Glomerular endothelial cell (primary cell): ENCODE measurements at places on chromosomes 1 and 21.
A peak's percentile ranks its signal among the peaks of the same experiment; 100 is the strongest.

DNA sequence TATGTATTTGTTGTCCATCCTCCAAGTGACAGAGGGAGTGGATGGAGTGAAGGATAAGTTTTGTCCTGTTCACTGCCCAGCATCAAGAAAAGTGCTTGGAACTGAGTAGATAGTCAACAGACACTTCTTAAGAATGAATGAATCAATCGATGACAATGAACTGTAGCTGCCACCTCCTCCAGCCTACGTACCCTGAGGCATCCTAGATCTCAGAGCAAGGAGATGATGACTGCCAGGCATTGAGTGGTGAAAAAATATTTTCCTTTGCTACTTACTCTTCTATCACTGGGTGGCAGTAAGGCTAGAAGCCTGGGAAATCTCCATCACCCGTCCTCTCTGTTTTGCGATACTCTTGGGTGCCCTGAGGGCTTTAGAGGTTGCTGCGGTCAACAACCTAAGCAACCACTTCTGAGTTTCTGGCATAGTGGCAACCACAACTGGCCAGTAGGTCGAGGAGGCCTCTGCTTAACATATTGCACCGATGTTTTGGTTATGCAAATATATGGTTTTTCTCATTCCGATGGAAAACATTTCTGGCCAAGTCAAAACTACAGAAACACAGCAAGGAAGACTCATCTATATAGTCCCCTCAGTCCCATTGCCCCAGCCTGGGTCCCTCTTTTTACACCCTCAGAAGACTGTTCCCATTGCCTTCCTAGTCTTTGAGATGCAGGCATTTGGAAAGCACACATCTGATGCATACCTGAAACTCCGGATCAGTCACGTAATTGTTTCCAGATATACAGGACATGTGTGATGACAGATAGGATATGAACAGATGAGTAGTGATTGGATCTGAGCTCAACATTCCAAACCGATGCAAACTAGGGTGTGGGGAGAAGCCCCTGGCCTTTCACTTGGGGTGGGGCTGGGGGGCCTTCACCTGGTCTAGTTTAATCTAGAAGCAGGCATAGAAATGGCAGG lies 136.8 kb downstream of the RUNX1 start:
- DNase-seq, result no peak

- no peak for DNase-seq
Measured at GRCh38 chr1:62781841-62782543, 1.9 kb upstream of the ATG4C start.

- DNase-seq, result no peak
Measured at GRCh38 chr1:99749504-99750347, 16.7 kb downstream of the FRRS1 start.

DNA sequence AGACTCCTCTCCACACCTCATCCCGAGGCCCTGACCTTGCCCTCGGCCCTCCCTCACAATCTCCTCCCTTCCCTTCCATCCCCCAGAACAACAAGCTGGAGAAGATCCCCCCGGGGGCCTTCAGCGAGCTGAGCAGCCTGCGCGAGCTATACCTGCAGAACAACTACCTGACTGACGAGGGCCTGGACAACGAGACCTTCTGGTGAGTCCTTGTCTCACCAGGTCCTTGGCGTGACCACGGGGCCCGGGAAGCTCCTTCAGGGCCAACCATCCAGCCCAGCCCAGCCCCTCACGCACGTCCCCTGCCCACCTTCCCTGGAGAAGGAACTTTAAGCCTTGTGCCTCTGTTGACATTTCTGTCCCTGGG lies 15.6 kb downstream of the PODN start:
- no peak for DNase-seq

- DNase-seq, result no peak
Measured at GRCh38 chr21:37393786-37394185, 27.2 kb downstream of the DYRK1A start.

DNA sequence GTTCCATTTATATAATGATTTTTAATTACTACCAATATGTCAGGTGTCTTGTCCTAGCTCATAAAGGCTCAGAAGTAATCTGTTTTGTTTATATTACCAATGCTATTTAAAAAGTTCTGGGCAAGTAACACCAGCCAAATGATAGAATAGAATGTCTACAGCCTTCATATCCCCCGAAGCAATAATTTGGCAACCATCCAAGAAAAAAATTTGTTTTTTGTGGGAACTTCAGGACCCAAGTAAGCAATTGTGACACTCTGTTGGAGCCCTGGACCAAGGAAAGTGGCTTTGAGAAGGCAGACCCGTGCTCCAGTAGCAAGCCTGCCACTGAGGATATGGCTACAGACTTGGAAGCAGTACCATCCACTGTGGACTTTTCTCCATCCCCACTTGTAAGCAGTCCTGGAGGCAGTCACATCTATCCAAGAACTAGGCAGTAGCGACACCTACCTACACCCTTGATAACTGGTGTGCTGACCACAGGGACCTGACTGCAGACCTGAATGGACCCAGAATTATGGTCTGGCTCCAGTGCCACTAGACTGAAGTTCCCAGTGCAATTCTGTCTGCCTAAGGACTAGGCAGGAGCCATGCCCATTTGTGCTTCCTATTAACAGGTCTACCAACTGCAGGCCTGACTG lies 870.7 kb upstream of the ADGRL2 start:
- DNase-seq, result no peak

DNA sequence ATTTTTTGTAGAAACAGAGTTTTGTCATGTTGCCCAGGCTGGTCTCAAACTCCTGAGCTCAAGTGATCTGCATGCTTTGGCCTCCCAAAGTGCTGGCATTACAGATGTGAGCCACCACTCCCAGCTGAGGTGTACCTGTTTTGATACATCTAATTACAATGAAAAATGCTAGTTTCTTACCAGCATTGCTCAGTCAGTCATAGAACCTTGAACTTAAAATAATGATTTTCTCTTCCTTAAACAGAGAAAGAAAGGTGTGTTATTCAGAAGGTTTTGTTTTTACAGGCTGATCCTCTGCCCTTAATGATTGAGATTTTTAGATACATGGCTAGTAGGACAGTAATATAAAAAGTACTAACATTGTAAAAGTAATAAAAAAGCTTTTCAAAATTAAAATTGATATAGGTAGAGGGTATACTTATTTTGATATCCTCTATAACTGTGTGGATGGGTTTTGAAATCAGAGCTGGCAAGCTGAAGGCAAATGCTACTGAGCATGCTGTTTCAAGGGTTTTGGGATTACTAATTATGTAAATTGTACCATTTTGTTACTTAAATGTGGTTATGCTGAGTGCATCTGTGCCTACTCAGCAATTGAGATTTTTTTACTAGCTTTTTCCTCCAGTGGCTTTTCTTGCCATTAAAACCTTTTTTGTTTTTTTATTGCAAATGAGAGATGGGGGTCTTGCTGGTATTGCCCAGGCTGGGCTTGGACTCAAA lies 16.1 kb downstream of the PRRC2C start:
- DNase-seq, result no peak

- DNase-seq, result no peak
Measured at GRCh38 chr1:117897551-117897950, 31.9 kb downstream of the GDAP2 start.

DNA sequence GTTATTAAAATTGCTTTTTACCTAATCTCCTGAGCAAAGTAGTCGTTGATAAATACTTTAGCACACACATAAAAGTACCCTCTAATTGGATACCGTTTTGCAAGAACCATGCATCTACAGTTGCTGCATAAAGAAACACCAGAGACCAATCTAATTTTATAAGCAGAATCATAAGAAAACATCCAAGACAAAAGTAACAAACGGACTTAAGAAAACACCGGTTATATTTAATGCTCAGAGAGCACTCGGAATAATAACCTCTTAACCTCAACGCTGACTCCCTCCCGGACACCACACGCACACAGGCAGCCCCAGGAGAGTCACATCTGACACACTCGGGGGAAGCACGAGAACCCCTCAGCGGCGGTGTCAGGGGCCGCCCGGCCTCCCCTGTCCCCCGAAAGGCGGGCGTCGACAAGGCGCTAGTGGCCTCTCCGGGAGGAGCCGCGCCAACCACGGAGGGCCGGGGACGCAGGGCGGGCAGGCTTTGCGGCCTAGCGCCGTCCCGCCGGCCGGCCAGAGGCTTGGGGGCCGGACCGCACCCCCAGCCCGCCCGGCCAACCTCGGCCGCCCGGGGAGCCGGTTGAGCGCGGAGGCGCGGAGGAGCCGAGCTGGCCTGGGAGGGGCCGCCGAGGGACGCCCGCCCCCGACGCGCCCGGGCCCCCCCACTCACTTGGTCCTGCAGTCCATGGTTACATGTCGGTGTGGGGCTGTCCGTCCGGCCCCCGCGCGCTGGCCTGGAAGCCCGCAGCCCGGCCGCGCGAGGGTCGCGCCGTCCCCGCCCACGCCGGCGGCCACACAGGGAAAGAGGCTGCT lies 606 bp downstream of the DENND1B start:
- DNase-seq, result no peak

- DNase-seq, result no peak
Measured at GRCh38 chr1:164571333-164571732, 12.3 kb downstream of the PBX1 start.

DNA sequence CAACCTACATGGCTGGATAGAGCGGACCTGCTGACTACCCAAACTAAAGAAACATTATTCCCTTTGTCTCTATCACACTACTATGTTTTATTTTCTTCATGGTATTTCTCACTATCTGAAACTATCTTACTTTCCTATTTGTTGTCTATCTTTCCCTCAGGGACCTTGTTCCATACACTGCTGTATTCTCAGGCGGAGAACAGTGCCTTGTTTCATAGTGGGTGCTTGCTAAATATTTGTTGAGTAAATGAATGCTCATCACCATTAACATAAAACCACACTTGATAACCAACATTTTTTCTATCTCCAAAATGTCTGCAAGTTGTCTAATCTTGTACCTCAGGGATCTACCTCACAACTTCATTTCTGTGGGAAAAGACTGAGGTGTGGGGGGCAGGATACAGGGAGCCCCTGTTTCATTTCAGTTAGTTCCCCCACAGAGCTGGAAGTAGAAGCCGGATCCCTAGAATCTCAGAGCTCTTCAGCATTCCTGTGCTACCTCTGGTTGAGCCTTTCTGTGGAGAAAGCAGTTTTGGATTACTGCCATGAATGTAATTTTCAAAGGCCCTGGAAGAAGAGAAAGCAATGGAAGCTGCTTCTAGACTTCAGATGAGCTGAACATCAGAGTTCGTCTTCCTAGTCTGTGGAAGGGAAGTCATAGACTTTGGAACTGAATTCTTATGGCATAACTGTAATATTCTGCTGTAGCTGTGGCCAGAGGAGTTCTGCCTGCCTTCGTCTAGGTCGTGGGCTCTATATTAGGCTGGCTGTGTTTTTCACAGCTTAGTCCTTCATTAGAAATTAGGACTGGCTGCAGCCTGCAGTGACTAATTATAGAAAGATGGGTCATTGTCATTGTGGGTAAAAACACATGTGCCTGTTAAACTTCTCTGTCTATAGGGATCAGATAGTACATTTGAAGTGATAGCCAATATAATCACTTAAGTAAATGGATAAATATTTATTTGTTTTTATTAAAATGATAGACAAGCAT lies 293.2 kb upstream of the SGIP1 start:
- DNase-seq, result no peak

DNA sequence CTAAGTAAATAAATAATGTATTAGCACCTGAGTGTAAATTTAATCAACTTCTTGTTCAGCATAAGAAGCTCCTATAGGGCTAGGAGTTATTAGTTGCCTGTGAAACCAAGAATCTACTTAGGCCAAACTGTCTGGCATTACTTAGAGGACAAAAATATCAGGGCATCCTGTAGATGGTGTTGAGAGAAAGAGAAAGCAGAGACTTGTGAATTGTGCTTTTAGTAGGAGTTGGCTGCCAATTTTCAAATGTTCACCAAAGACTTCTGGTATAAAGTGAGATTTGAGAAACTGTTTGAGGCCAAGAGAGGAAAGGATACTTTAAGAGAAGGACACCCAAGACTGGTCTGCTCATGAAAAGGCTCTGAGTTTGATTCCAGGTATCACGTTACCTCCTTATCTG lies 315.5 kb upstream of the DEPDC1 start:
- no peak for DNase-seq

DNA sequence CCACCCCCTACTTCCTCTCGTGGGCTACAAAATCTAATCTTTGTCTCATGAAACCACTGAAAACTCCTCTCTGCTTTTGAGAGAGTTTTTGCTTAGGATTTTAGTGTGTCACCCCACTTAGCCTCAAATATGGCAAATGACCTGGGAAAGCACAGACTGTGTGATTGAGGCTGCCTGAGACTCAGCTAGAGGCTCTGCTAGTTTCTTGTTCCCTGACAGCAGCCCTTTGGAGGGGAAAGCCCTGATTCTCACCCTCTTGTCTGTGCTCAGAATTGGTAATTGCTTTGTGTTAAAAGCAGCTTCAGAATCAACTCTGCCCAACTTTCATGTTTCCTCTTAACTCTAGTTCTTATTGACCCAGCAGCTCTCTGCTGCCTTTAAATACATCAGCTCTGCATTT lies 85.6 kb upstream of the ZP4 start:
- DNase-seq, result no peak

DNA sequence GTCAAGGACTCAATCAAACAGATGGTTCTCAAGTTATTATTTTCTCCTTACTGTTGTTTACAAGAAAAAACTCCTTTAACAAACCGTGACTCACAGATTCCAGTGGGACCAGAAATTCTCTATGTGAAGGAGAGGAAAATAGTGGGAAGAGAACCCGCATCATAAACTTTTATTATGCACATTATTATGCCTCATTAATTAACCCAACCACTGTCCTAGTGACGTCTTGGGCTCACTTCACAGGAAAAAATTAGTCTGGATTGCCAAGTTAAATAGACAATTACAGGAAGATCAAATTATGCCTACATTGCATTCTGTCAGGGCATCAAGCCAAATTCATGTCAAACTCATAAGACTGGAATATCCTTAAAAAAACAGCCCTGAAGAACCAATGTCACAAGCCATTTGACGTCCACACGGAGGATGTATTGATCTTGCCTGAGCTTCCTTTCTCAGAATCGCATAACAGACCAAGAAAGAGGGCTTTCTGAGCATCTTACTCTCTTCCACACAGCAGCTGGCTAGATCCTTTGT lies 347.8 kb downstream of the DUSP10 start:
- peak; percentile 100 for DNase-seq

DNA sequence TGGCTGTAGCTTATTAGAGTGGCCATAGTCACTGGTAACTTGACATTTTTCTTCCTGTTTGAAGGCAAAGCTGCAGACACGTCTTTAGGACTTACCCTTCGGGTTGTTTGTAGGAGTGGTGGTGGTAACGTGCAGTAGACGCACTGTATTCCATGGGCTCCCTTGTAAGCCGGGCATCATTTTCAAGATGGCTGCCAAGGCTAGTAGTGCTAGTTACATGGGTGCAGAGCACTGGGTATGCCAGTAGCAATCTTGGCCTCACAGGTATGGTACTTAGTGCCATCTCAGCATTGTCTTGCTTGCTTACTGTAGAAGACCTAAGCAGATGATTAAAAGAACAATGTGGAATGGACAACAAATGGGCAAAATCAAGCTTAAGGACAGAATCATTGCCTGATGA lies 1.9 kb downstream of the YBX1 start:
- no peak for DNase-seq
